ENCODE measurements at places on chromosomes 2 and 18. TPM values are rescaled to one million over a fixed set of nuclear protein-coding genes. Genes with fewer than 3 reads are reported as not detected.

SGO2 gene
- total RNA-seq = 24.2 TPM

GRCh38 chr2:236376566-236377244 lies 112.5 kb upstream of the ASB18 start:
- DNase-seq = no peak

- no peak for DNase-seq
Measured at GRCh38 chr2:40725040-40725439, 273.1 kb upstream of the SLC8A1 start.

DNA sequence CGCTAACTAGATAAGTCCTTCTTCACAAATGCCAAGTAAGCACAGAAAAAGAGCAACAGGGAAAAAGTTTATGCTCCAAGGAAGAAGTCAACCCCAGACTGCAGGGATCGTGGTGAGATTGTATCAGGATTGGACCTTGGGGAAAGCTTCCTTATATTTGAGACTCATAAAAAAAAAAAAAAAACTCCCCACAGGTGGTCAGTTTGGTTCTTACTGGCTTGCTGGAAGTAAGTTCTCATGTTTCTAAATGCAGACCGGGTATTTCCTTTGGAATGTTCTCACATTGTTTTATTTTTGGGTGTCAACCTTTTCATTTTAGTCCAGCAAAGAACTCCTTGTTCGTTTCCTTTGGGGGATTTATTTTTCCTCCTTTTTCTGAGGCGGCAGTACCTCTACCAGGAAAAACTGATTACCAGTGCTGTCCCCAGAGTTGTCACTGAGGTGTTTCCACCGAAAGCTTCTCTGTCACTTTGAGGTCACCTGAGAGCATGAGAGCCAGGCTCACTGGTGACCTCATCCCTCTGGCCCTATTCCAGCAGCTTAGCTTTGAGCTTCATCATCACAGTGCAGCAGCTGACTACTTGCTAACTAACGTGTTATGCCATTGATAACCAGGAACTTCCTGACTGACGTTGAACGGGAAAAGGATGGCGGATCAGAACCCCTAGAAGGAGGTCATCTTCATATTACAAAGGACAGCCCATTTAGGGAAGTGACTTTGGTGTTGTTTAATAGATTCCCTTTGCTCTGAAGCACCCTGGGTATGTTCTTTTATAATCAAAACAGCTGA lies 16.8 kb upstream of the ATP8B1 start:
- peak; percentile 92 for DNase-seq

GRCh38 chr2:183349091-183349490 lies 224.8 kb downstream of the NUP35 start:
- no peak for DNase-seq

GRCh38 chr2:53403792-53404413 lies 363.7 kb upstream of the CHAC2 start:
- peak; percentile 93 for DNase-seq

DUSP2 gene
- 0.05 TPM for total RNA-seq

KIF1A gene
- total RNA-seq = 4.1 TPM

DNA sequence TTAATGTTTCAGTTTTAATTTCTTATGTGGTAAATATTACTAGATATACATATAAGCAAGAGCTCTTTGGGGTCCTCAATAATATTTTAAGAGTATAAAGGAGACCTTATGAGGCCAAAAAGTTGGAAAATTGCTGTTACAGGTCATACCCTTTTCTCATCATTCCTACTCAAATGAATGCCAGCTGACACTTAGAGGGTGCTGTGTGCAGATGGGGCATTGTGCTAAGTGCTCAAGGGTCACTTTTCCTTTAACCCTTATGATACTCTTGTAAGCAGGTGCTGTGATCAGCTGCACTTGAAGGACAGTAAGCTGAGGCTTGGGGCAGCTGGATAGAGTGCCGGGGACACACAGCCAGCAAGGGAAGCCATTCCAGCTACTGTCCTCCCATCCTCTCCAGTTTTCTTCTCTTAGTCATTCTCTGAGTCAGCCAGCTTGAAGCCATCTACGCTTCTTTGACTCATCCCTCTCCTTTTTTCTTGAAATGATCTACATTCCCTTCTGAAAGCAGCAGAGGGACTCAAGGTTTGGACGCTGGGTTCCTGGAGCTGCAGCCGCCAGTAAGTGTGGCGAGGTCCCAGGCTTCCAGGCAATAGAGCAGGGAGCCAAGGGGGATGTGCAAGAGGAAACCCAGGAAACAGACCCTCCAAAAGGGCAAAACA lies 42.0 kb upstream of the CREB1 start:
- DNase-seq = peak; percentile 83

GRCh38 chr2:113977060-113977659 lies 87.3 kb downstream of the ACTR3 start:
- no peak for DNase-seq

DNA sequence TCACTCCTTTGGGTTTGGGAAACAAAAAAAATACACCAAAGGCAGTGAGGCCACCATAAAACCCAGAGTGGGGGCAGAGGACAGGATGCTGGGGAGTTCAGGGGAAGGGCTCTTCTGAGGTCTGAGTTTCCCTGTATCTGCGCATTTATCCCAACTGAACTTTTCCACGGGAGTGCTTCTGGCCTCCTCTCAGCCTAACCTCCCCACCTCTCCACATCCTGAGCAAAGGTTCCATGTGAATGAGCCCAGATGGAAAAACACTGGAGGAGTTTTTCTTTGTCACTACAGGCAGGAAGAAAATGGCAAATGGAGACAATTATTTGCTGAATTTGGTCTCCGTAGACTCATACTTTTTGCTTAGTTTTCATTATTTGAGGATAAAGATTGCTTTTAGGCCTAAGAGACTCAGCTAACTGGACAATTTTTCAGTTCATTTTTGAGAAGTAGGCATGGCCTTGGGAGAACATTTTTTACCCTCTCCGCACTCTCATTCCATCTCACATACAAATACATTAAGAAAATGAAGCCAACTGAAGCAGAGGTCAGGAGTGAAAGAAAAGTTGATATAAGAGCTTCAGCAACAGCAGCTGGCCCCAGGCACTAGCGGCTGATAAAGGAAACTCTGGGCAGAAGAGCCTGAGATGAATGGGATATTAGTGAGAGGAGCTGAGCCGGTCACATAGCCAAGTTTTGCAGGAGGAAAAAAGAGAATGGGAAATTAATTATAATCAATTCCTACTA lies 82.6 kb upstream of the CYP1B1 start:
- DNase-seq = no peak

XDH gene
- total RNA-seq = 0.19 TPM

SP100 gene
- total RNA-seq = 60.7 TPM

SERPINB10 gene
- total RNA-seq = not detected

GALNT5 gene
- total RNA-seq = not detected

DNA sequence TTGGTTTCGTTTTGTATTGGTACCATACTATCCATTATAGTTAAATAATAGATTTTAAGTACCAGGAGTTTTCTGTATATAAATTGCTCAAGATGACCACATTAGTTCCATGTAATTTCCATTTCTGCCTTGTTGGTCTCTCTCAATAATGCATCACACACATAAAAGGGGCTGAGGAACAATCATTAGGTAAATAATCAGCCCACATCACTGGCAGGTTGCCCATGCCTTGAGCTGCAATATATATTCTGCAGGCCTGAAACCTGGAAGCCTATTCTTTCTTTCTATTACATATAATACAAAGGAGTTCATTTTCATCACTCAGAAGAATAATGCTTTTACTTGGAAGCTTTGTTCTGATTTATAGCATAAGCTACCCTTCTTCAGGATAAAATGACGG lies 616.1 kb upstream of the PKDCC start:
- no peak for DNase-seq

ARL4C gene
- 72.2 TPM for total RNA-seq

SYT4 gene
- not detected for total RNA-seq

RAB3GAP1 gene
- 50.3 TPM for total RNA-seq

DNA sequence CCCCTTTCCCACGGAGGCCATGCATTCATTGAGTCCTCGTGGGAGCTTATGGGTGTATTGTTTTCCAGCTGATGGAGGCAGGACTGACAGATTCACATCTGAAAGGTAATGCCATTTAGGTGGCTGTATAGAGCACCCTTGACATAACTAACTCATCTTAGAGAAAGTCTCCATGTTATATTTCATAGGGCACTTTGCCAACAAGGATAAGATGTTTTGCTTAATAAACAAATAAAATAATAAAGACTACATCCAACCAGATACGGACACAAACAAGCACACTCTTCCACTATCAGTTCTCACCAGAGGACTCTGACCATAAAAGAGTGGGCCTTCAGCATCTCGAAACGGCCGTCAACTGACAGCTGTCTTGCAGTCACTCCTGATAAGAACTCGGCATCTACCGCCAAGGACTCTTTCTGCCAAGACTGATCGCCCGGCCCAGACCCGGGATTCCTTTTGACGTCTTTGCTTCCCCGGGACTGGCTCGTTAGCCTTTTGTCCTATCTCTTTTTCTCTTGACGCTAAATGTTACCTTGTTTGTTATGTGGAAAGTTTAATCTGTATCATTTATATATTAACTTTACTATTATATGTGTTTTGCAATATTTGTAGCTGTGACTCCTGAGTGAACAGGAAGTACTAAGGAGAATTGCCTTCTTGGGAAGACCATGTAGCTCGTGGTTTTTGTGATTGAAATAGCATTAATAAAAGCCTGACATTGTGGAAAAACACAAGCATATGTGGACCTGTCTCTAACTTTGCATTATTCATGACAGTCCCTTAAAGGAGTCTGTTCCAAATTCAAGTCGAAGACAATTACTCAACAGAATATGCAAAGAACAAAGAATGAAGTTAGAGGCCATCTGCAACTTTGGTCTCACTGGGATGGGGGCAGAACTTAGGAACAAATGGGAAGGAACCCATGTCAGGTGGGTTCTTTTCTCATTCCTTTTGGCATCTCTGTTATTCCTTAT lies 195.1 kb downstream of the LPIN1 start:
- no peak for DNase-seq

RESP18 gene
- not detected for total RNA-seq

POLE4 gene
- 27.8 TPM for total RNA-seq

GRCh38 chr18:70622622-70623419 lies 334.0 kb downstream of the SOCS6 start:
- peak; percentile 2 for DNase-seq

DNA sequence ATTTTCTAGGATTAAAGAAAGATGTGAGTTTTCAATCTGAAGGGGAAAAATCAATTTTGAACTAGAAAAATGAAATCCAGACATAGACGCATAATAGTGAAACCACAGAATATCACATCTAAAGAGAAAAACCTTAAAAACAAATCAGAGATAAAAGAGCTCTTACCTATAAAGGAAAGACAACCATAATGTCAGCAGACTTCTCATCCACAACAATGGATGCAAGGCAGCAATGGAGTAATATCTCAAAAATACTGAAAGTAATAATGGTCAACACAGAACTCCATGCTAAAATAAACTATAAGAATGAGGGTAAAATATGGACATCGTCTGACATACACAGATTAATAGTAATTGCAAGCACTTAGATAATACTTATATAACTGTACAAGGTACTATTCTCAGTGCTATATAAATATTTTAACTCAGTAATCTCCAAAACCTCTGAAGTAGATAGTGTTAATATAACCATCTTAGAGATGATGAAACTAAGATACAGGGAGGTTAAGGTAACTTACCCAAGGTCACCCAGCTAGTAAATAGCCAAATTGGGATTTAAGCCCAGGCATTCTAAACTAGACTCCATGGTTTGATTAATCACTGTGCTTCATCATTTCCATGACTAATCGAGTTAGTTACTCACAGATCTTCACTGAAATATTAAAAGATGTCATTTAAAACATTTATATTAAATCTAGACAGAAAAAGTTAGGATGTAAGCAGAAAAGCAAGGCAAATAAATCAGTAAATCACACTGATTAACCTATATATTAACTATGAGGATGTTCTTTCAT lies 89.4 kb upstream of the SPTBN1 start:
- no peak for DNase-seq

RUFY4 gene
- total RNA-seq = not detected

- peak; percentile 52 for DNase-seq
Measured at GRCh38 chr18:46169464-46169941, 65.3 kb downstream of the HAUS1 start.

DNA sequence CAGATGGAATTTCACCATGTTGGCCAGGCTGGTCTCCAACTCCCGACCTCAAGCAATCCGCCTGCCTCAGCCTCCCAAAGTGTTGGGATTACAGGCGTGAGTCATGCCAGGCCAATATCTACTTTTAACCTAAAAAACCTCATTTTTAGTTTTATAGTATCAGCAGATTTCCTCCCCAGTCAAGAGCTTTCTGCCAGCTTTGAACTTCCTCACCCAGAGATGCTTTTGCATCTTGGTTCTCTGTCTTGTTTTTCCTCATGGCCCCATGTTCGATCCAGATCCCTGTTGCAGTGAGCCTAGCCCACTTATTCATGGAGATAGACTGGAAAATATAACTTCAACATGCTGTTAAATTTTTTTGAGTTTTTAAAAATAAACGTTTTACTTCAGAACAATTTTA lies 33.1 kb upstream of the CFAP36 start:
- DNase-seq = no peak

RND3 gene
- total RNA-seq = 205 TPM

NTSR2 gene
- not detected for total RNA-seq

- peak; percentile 46 for DNase-seq
Measured at GRCh38 chr2:240060977-240061591, 7.8 kb upstream of the OR6B3 start.

GRCh38 chr2:178392215-178392614 lies 58.8 kb downstream of the PRKRA start:
- no peak for DNase-seq

GRCh38 chr2:218814540-218815243 lies 16.9 kb downstream of the PRKAG3 start:
- no peak for DNase-seq

- no peak for DNase-seq
Measured at GRCh38 chr2:196510246-196510645, 129.3 kb upstream of the CCDC150 start.

CLEC4F gene
- not detected for total RNA-seq

GRCh38 chr2:25115902-25116301 lies 52.5 kb downstream of the POMC start:
- DNase-seq = no peak

LCT gene
- not detected for total RNA-seq

GRCh38 chr2:10774394-10774793 lies 38.2 kb downstream of the PDIA6 start:
- DNase-seq = no peak

DNA sequence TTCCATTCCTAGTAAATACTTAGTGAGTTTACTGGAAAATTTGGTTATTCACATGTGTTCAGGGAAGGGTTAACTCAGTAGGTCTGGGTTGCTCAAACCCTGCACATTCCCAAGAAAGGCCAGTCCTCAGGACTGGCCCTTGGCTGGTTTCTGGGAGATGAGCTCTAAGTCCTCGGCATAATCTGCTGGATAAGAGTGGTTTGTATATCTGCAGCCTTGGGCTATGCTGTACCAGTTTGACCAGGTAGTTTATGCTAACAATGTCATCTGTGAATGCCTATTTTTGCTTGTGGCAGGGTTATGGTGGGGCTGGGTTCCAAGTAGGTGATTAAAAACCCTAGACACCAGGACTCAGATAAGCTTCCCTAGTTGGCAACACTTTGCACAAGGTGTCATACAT lies 7.4 kb upstream of the PTH2R start:
- no peak for DNase-seq
